ENCODE measurements at places on chromosomes 3 and 15.

DNA sequence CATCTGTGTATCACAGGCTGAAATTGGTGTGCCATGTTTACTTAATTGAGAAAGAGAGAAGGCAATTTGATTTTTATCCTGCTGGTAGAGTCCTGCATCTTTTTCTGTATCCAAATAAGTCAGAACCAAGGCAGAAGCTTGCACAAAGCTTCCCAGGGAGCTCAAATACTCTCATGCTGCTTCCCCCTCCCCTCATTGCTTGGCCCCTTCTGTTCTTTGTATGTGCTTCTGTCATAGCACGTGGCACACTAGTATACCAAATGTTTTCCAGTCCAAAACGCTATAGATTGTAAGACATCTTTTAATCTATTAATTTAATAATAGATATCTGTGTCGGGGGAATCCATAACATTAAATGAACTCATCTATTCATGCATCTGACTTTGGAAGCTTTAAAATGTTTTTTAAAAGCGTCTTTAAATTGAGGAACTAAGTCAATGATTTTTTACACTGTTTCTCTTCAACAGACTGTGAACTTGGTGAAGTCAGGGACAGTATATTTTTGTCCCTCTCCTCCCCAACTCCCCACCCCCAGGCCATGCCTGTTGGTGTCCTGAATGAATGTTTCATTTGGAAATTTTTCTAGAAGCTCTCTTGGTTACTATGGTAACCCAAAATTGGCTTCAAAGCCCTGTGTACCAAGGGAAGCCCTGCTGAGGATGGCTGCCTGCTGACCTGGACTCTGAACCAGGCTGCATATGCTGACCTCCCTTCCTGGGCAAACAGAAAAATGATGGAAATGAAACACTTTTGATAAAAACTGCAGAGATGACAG is 26.2 kb upstream of the SLC35G2 start:
- DNase-seq, result no peak

DNA sequence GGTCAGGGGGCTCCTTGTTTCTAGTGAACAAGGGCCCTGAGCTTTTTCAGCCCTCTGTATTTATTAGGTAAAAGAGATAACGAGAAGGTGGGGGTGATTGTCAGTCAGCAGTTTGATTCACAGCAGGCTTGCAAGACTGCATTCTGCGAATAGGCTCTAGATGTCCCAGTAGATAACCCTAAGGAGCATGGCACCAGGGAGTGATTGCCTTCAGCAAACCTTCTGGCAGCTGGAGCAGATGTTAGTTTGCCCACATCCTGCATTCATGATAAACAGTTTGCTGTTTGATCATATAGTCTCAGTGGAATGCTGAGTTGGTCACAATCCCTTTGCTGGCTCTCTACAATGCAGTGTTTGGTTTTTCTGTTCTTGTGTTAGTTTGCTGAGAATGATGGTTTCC is 161.3 kb upstream of the GADL1 start:
- no peak for DNase-seq

GRCh38 chr3:4615750-4616149 is 122.6 kb downstream of the ITPR1 start:
- DNase-seq, result no peak

DNA sequence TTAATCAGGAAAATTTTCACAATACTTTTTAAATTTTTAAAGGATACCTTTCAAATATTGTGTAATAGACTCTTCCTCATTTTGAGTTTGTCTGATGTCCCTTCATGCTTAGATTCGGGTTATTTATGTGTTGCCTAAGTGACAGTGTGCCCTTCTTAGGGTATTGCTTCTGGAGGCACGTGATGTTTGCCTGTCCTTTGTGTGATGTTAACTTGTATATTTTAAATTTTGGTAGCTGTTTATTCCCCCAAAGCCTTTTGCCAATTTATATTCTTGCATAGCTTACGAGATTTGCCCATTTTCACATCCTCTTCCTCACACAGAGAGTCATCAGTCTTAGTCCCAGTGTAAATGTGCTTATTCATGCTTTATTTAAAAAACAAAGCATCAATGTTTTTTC is 433.1 kb downstream of the EPHB1 start:
- no peak for DNase-seq

- no peak for DNase-seq
Observed at GRCh38 chr3:160482796-160483195, 33.2 kb upstream of the TRIM59 start.

GRCh38 chr15:35206060-35206675 is 121.1 kb upstream of the NANOGP8 start:
- no peak for DNase-seq

DNA sequence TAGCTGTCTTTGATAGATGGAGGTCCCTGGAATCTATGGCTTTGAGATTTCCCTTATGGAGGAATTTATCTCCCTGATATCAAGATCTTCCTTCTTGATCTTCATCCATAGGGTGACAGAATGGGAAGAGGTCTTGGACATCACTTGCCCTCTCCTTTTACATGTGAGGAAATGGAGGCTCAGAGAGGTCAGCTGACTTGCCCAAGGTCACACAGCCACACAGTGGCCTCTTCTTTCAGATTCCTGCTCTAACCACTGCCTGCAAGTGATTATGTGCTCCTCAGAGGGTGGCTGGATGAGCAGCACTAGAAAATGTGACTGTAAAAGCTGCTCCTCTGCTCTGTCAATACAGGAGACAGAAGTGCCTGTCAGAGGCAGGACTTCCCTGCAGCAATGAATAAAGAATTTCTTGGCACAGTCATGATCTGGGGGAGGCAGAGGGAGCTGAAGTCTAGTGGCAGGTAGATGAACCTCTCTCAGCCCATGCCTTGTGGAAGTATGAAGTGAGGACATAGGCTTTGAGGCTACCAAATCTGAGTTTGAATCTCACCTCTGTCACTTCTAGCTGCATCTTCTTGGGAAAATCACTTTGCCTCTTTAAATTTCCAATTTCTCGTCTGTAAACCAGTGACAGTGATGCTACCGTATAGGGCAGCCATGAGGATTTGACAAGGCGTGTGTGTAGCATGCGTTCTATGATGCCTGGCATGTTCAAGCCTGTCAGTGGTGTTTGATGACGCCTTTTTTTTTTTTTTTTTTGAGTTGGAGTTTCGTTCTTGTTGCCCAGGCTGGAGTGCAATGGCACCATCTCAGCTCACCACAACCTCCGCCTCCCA is 12.0 kb downstream of the SSUH2 start:
- no peak for DNase-seq
